ENCODE measurements at places on chromosomes 2 and 18.

DNA sequence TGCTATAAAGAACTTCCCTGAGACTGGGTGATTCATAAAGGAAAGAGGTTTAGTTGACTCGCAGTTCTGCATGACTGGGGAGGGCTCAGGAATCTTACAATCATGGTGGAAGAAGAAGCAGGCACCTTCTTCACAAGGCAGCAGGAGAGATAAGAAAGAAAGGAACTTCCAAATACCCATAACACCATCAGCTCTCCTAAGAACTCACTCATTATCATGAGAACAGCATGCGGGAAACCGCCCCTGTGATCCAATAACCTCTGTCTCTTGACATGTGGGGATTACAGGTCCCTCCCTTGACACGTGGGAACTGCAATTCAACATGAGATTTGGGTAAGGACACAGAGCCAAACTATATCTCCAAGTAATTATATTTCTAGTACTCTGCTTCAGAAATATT is 163.8 kb upstream of the CDH20 start:
- no peak for DNase-seq

- DNase-seq, result no peak
Observed at GRCh38 chr2:236641051-236641726, 71.6 kb downstream of the ACKR3 start.

GRCh38 chr2:47864566-47864965 is 41.7 kb downstream of the FBXO11 start:
- DNase-seq, result no peak

DNA sequence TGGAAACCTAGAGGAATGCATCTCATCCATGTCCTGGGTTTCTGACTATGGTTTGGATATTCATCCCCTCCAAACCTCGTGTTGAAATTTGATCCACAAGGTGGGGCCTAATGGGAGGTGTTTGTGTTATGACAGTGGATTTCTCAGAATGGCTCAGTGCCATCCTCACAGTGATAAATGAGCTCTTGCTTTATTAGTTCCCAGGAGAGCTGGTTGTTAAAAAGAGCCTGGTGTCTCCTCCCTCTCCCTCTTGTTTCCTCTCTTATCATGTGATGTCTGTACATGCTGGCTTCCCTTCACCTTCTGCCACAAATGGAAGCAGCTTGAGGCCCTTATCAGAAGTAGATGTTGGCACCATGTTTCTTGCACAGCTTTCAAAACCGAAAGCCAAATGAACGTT is 424.3 kb downstream of the DCC start:
- DNase-seq, result no peak

DNA sequence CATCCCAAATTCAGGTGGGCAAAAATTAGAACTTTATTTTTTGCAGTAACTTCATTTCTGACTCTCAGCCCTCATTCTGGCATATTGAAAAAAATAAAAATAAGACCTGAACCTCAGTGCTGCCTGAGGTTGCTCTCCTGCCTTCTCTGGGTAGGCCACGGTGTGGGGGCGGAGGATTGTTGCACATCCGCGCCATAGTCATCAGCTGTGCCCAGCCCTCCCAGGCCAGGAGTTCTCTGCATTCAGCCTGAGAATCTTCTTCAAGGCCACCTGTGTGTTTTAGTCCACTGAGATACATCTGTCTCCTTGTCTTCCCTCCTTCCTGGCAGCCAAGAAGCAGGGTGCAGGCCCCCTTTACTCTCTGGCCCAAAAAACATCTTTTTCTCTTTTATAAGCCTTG is 94.7 kb downstream of the ARMC9 start:
- DNase-seq, result no peak

DNA sequence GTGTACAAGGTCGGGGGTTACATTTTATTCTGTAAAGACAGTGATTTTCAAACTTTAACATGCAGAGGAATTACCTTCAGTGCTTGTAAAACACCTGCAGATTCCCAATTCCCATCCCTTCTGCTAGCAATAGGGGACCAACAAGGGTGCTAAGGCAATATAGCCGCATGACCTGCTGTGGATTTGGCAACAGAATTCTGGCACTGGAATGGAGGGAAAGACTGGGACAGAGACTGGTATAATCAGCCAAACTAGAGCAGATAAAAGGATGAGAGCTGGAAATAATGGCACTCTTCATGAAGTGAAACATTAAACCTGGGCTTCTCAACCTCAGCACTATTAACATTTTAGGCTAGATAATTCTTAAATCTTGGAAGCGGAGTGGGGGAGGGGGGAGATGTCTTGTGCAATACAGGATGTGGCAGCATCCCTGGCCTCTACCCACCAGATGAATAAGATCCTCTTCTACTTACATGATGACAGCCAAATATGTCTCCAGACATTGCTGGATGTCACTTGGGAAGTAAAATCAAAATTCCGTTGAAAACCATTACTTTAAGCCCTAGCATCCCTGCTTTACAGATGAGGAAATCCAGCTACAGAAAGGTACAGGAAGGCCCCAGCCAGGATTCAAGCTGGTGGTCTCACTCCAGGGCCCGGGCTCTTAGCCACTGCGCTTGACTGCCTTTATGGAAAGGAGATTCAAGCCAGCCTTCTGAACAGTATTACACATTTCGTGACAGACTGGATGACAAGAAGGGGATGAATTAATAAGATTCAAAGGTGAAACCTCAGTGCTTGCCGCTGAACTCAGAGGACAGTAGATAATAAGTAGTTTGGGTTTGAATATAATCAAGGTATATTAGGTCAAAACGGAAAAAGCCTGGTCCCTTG is 1.7 kb downstream of the EVA1A start:
- no peak for DNase-seq

DNA sequence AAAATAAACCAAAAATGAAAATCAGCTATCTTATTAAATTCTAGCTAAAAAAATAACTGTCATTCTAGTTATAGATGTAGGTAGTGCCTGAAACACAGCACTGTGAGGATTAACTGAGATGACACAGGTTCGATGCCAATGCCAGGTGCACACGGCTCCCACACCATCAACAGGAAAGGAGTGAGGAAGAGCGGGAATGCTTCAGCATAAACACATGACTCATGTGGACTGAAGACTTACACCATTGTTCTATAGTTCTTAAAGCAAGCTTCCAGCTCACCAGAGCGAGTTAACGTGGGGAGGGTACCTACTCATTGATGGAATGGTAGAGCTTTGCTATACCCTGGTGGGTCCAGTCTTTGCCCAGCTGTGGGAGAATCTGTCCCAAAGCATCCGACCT is 76.7 kb downstream of the EMILIN2 start:
- DNase-seq, result no peak

DNA sequence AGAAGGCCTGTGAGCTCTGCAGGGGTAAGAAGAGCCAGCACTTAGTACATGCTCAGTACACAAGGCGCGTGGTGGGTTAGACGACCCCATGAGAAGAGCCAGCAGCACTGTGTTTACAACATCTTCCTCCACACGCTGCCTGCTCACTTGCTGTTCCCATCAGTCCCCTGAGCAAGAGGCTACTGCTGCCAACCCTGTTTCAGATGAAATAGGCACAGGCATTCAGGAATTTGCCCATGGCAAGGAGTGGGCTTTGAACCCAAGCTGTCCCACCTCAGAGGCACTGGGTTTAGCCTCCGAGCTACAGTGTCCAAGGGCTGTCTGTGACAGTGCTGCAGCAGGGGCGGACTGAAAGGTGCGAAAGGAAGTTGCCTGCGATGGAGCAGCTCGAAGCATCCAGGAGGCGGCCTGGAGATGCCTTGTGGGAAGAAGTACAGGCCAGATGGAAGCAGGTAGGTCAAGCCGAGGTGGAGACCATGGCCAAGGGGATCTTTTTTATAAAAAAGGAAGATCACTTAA is 121.5 kb upstream of the PXDN start:
- no peak for DNase-seq

- DNase-seq, result no peak
Observed at GRCh38 chr18:4125627-4126230, 329.4 kb downstream of the DLGAP1 start.

DNA sequence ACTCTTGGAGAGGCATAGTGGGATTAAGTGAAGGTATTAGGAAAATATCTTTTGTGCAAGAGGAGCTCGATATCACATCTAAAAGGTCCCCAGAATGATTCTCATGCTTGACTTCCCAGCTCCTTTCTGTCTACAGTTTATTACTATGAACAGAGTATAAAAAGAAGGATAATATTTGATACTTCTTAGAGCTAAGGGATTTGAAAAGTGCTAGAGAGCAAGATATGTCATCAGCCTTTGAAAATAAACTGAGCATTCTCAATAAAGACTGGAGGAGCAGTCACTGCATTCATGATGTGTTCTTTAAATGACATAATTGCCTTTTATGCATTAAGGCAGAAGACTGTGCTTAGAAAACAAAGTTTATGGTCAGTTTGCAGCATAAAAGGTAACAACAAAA is 543.2 kb upstream of the NRXN1 start:
- no peak for DNase-seq

DNA sequence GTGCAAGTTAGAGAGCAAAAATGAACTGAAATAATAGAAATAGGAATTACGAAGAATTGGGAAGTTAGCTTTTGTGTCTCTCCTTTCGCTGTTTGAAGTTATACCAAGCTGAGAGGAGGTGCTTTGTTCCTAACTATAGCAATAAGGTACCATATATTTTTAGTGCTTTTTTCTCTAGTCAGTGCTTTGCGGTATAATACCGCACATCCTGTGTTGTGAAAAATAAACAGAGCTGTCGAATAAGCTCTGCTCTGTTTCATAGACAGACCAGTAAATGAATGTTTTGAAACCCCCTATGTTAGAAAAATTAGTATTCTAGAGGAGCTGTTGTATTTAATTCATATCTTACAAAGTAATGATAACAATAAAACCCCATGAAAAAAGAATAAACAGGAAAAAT is 130.8 kb downstream of the MAP4K4 start:
- DNase-seq, result no peak

GRCh38 chr2:228543117-228543516 is 361.6 kb upstream of the SPHKAP start:
- no peak for DNase-seq

GRCh38 chr2:54871457-54872107 is 148.1 kb downstream of the EML6 start:
- no peak for DNase-seq

- DNase-seq, result no peak
Observed at GRCh38 chr18:67215686-67216085, 300.8 kb downstream of the DSEL start.

DNA sequence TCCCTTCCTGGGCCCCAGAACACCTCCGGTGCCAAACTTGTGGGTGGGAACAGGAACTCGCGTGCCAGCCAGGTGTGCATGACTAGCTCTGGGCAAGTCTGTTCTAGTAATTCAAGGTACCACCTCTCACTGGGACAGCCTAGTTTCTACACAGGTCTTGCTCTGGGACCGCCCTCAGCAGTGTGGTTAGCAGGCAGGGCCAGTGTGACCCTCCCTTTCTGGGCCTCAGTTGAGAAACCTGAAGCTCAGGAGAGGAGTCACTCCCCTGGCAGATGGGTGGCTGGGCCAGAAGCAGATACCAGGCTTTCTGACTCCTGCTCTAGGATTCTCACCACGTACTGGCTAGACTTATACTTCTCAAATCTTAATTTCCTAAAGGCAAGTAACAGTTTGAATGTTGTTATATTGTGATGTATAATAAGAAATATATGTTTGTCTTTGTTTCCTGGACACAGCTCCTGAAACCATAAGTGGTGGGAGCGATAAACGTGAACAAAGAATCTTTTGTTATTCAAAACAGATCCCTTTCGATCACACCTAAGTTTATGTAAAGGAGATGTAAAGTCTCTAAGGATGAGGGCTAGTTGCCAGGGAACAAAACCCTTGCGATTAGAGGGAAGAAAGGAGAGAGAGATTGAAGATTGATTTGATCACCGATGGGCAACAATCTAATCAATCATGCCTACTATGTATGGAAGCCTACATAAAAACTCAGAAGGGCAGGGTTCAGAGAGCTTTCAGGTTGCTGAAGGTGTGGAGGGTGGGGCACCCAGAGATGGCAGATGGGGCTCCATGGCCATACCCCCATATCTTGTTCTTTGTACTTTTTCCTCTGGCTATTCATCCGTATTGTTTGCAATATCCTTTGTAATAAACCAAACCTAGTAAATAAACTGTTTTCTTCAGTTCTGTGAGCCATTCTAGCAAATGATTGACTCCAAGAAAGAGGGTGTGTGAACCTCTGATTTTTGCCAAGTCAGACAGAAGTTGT is 952 bp upstream of the UGT1A6 start:
- no peak for DNase-seq
